SK-N-MC (cell line): ENCODE measurements at places on chromosomes 3 and 15.

- DNase-seq: peak; percentile 51
Observed at GRCh38 chr15:68278595-68279405, 1.3 kb downstream of the FEM1B start.

DNA sequence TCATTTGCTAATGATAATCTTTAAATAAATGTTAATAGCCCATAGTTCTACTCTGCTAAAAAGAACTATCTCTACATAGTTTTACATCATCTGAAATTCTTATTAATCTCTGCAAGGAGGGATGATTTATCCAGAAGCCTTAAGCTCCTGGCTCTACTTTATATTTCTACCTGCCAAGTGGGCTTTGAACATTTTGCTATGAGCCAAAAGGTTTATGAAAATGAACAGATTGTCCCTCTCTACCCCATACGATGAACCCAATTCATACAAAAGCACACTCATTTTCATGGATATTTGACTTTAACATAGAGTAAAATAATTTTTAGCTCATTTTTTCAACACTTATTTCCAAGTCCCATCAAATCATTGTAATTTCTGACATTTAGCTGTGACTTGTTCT is 611.0 kb downstream of the NSUN3 start:
- no peak for DNase-seq

GRCh38 chr3:63231643-63232042 is 46.5 kb upstream of the SYNPR start:
- DNase-seq: no peak

DNA sequence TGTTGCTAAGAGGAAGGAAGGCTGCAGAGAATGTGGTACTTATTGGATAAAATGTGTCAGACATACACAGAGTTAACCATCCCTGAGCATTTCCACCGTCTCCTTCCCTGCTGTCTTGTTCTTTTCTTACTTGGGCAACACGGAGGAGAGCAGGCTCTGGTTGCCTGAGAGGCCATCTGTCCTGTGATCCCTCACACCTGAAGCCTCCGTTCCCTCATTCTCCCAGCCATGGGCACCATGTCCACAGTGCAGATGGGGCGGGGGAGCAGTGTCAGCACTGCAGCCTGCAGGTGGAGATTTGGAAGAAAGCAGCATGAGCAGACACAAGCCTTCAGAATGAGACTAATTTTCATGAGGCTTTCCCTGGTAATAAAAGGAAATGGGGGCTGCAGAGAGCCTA is 133.7 kb downstream of the CHCHD6 start:
- DNase-seq: no peak

DNA sequence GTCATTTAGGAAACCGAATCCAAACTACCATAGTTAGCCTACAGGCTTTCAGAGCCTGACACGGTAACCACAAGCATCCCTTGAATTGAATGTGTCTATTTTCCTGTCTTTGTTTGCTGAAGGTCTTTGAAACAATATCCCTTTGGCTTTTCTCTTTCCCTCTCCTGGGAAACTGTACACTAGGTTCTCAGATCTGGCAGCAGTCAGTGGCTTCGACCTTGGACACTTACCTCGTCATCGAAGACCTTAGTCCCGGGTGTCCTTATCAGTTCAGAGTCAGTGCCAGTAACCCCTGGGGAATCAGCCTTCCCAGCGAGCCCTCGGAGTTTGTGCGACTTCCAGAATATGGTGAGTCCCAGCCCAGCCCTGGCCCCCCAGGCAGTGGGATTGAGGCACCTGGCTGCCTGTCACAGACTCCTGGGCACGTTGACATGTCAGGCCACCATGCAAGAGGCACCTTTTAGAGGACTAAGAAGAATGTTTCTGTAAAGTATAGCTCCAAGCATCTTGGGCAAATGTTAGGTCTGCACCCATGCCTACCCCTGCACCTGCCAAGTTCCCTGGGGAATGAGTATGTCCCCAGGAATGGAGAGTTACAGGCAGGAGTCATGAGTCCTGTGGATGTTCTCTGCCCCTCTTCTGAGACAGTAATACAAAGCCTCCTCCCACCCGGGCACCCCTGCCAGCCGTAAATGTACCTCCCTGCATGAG is 30.4 kb upstream of the UMPS start:
- no peak for DNase-seq

GRCh38 chr3:4841225-4841624 is 138.0 kb upstream of the BHLHE40 start:
- DNase-seq: no peak

GRCh38 chr3:112531358-112531781 is 30.4 kb downstream of the ATG3 start:
- DNase-seq: peak; percentile 14

- DNase-seq: no peak
Observed at GRCh38 chr3:127043731-127044510, 61.0 kb downstream of the PLXNA1 start.

DNA sequence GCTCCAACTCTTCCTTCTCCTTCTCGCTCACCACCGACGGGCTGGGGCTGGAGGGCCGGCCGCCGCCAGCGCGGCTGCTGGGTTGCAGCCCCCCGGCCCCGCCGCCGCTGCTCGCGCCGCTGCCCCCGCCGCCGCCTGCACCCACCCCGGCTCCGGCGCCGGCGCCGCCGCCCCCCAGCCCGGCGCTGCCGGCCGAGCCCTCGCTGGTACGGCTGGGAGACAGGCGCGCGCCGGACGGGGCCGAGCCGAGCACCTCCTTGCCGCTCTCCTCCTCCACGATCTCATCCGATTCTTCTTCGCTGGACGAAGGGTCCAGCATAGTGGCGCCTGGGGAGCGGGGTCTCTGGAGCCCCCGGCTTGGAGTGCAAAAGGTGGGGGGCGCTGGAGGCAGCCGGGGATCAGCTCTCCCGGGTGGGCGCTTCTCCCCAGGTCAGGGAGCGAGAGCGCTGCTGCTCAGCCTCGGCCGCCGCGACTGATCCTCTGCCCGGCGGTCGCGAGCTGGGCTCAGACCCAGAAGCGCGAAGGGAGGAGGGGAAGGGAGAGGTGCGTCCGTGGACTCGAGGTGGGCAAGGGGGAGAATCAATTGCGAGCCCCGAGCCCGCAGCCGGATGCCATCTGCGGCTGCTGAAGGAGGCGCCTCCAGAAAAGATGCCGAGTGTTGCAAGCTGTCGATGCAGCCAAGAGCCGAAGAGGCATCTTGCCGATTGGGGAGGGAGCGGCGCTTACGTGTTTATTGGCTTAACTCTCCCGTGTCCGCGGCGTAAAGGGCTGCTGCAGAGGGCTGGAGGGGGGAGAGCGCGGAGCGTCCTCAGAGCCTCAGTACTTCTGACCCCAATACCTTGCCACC is at the start of gene CADPS:
TSS of gene CADPS (minus strand) at position 706 of the 847 bp plus-strand sequence. CDS start at position 319, 387 bp downstream.
- DNase-seq: no peak

DNA sequence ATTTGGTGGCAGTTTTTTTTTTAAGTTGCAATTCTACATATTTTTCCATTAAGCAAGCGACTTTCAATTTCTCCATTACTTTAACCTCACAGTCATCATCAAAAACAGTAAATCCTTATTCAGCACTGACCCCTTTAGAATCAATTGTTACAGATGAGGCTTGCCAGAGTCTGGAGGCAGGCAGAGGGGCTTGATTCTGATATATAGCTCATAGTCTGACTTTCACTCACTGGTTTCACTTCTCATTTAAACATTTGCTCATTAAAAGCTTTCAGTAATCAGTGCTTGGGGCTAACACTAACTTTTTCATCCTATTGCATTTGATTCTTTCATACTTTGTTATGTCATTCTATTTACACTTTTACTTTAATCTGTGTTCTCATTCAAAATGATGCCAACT is 88.4 kb downstream of the PYDC2 start:
- no peak for DNase-seq

- DNase-seq: no peak
Observed at GRCh38 chr15:43529141-43529540, 11.7 kb downstream of the MAP1A start.

DNA sequence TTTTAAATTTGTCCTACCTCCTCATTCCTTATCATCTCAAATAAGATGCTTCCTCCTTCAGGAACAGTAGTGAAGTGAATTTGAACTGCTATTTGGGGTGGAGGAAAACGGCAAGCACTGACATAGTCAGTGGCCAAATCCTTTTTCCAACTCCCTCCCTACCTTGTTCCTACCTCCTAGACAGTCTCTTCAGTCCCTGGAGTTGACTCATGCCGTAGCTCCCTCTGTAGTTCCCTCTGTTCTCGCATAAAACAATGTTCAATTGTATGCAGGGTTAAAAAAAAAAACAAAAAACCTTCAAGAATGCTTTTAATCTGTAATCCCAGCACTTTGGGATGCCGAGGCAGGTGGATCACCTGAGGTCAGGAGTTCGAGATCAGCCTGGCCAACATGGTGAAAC is 1.4 kb downstream of the UBR1 start:
- DNase-seq: no peak

GRCh38 chr15:80403712-80404056 is 498 bp upstream of the ARNT2 start:
- DNase-seq: no peak

- no peak for DNase-seq
Observed at GRCh38 chr3:39101022-39101689, 6.3 kb downstream of the GORASP1 start.

DNA sequence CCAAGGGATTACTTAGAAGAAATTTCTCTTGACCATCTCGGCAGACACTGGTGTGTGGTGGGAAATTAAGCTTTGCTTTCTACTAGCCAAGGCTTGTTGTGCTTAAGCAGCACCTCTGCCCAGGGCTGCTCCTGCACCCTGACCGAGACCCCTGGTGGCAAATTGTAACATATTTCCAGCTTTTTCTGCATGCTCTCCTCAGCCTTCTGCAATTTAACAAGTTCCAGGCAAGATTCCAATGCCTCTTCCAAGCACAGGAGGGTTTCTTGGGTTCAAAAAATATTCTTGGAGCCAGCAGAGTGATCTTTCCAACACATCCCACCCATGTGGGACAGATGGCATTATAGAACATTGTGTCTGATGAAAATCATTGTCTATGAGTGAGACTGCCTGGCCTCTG is 210.5 kb downstream of the CLSTN2 start:
- DNase-seq: no peak

GRCh38 chr3:27749643-27750042 is 27.5 kb upstream of the EOMES start:
- no peak for DNase-seq

- no peak for DNase-seq
Observed at GRCh38 chr15:67097930-67098740, 32.7 kb downstream of the SMAD3 start.

DNA sequence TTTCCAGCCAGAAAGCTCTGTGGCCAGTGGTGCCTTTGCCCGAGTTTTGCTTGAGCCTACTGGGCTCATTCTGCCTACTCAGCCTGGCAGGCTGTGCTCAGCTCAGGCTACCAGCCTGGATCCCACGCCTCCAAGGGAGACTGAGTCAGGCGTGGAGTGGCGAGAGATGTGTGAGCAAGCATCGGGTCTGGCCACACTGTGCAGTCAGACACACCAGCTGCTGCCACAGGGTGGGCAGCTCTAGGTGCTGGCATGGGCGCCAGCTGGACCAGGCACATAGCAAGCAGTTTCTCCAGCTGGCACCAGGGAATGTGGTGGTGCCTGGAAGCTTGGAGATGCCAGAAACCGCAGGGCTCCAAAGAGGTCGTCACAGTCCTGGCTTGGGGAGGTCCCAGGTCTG is 498.5 kb upstream of the CNTN4 start:
- no peak for DNase-seq

GRCh38 chr3:70614111-70614510 is 301.7 kb upstream of the MDFIC2 start:
- DNase-seq: no peak

- no peak for DNase-seq
Observed at GRCh38 chr15:65177901-65178300, 7.2 kb downstream of the CLPX start.

DNA sequence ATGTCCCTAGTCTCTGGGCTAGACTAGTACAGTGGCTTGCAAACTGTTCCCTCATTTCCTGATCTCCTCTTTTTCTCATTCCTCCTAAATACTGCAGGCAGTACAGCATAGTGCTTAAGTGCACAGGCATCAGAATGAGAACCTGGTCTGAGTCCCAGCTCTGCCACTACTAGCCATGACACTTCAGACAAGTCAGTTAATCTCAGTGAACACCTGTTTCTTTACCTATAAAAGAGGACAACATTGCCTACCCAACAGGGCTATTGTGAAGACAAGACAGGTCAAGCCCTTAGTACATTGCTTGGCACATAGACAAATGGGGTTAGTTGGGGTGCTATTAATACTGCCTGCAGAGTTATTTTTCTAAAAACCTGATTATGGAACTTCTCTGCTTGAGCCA is 113.3 kb downstream of the RYR3 start:
- no peak for DNase-seq

GRCh38 chr3:105653868-105654267 is 214.9 kb downstream of the CBLB start:
- no peak for DNase-seq

- no peak for DNase-seq
Observed at GRCh38 chr15:68571582-68571981, 7.2 kb upstream of the CORO2B start.

DNA sequence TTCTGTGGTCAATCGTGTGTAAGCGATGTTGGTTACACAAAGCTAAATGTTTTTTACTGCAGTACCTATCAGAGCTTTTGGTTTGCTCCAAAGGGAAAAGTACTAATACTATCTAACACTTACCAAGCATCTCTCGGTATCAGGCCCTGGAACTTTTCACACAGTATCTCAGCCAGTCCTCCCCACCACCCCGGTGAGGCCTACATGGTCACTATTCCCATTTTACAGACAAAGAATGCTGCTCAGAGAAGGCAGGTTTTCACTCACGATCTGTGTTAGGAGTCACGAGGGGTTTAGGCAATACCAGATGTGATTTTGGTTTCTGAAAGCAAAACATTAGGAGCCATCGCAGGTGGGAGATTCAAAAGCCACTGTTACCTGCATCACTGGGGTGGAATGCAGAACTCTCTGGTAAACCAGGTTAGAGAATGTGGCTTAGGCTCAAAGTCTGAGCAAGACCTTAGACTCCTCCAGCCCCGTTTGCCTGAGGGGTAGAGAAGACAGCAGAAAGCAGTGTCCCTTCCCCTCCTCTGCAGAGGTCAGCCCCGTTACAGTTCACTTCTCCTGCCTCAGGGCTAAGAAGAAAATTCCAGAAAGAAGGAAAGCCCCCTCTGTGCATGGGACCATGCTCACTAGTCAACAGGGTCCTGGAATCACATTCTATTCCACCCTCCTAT is 57.2 kb downstream of the XXYLT1 start:
- DNase-seq: no peak

DNA sequence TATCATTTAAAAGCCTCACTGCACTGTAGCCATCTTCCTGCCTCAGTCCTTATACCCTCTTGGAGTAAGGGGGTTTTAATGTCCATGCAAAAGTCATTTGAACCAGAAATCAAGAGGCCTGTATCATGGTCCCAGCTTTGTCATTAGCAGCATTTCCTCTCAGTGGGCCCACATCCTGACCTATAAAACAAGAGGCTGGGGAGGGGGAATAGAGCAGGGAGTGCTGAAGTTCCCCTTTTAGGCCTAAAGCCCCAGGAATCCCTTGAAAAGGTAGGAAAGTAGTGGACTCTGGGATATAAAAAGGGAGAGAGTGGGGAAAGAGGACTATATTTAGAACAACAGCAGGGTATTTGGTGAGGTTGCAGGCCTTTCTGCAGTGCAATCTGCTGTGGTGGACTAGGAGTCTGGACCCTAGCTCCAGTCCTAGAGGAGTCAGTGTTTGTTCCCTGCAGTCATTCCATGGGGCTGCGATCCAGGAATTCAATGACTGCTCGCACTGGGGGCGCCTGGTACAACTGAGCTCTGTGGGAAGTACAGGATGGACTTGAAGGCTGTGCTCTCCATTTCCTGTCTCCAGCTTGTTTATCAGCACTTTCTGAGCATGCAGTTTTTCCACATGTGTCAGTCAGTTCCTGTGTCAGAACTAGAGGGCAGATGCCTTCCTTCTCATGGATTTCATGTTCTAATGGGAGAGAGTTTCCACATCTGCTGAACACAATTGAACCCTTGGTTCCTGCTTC is 46.8 kb downstream of the PDHB start:
- DNase-seq: no peak

GRCh38 chr3:59818033-59818918 is 768.5 kb upstream of the CFAP20DC start:
- DNase-seq: no peak
